ENCODE measurements at places on chromosomes 16 and 17.

DNA sequence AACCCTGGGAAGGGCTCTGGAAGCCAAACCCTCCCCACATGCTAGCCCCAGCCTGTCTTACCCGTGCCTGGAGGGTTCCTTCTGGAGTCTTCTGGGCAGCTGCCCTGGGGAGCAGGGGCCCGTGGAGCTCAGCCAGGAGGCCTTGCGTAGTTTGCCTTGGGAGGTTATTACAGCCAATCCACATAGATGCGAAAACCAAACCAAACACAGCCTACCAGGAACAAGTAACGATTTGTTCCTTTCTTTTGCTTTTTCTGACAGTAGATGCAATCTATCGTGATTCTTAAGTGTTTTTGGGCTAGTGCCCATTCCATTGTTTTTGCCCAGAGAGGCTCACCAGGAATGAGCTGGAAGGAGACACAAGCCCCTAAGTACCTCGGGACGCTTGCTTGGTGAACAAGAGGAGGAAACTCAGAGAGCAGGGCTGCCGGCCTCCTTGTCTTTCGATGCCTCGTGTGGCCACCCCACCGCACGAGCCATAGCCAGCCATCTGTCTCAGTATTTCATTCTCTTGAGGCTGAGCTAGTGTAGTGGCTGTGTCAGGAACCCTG, 102.7 kb upstream of the NOL11 start:
- no peak for DNase-seq

- peak; percentile 35 for DNase-seq
These were observed 73.5 kb downstream of the GOSR1 start for GRCh38 chr17:30550512-30551273.

- DNase-seq: peak; percentile 36
These were observed 172.8 kb upstream of the ZNF267 start for GRCh38 chr16:31700530-31701388.

GRCh38 chr17:14297161-14297851, 3.6 kb upstream of the HS3ST3B1 start:
- DNase-seq: peak; percentile 90
